ENCODE measurements at places on chromosomes 3 and 15.
A peak's percentile ranks its signal among the peaks of the same experiment; 100 is the strongest.

GRCh38 chr15:42494998-42495360 is 455 bp upstream of the SNAP23 start:
- peak; percentile 84 for DNase-seq

- DNase-seq, result no peak
These were observed 38.6 kb downstream of the SUCNR1 start for GRCh38 chr3:151912028-151912427.

DNA sequence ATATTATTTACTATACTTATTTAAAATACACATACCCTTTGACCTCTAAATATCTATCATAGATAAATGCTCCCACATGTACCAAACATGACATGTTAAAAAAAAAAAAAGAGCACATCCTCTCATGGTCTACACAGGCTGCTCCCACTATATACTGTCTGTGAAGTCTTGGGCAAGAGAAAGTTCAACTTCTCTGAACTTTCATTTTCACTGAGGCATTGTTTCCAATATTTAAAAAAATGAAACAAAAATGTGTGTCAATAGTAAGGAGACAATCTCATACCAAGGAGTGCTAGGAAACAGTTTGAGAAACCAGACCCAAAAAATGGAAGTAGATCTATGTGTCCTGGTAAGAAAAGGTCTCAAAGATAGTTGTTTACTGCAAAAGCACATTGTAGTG is 29.3 kb downstream of the SLC4A7 start:
- peak; percentile 57 for DNase-seq

GRCh38 chr15:46278062-46278461 is 643.2 kb downstream of the SQOR start:
- no peak for DNase-seq

- DNase-seq, result no peak
These were observed 20.2 kb downstream of the INSYN1 start for GRCh38 chr15:73732930-73733329.

- no peak for DNase-seq
These were observed 1.0 kb upstream of the CD200R1L start for GRCh38 chr3:112847692-112848091.

GRCh38 chr3:131072845-131073244 is 46.2 kb downstream of the NEK11 start:
- peak; percentile 32 for DNase-seq

DNA sequence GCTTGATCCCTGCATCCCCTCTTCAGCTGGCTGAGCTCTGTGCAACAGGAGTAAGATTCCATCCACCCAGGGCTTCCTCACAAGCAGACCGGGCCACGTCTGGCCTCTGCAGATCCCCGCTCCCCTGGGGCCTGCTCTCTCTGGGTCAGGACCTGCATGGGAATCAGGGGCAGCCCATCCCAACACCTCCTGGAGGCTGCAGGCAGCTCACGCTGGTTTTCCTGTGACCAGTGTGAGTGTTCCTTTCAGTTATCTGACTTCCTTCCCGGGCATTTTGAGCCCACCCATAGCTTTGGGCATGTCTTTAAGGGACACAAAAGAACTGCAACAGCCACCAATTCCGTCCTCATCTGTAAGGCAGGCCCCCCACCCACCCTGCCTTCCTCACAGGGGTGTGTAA is 16.3 kb downstream of the NUP210 start:
- no peak for DNase-seq

GRCh38 chr15:81752546-81752942 is 293.3 kb downstream of the MEX3B start:
- DNase-seq, result no peak

DNA sequence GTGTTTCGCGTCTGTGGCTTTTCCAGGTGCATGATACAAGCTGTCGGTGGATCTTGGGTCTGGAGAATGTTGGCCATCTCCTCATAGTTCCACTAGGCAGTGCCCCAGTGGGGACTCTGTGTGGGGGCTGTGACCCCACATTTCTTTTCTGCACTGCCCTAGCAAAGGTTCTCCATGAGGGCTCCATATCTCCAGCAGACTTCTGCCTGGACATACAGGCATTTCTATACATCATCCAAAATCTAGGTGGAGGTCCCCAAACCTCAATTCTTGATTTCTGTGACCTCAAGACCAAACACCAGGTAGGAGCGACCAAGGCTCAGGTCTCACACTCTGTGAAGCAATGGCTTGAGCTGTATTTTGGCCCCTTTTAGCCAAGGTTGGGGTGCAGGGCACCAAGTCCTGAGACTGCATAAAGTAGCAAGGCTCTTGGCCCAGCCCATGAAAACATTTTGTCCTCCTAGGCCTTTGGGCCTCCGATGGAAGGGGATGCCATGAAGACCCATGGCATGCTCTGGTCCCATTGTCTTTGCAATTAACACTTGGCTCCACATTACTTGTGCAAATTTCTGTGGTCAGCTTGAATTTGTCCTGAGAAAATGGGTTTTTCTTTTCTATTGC is 615.3 kb downstream of the ZBBX start:
- DNase-seq, result no peak

DNA sequence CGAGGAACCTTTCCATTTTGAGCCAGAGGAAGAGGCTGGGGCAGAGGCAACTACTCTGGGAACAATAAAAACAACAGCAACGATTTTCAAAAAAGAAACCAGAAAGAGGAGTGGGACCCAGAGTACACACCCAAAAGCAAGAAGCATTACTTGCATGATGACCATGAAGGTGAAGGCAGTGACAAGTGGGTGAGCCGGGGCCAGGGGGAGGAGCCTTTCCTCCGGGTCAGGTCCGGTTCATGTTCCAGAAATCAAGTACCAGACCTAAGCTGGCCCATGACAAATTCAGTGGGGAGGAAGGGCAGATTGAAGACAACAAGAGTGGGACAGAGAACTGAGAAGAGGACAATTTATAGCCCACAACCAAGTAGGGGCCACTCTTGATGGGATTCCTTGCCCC is 77.2 kb upstream of the STT3B start:
- DNase-seq, result no peak

GRCh38 chr3:50817756-50818529 is 143.2 kb downstream of the DOCK3 start:
- DNase-seq, result no peak

GRCh38 chr3:33115024-33115768 is 1.4 kb downstream of the CRTAP start:
- DNase-seq, result peak; percentile 96

DNA sequence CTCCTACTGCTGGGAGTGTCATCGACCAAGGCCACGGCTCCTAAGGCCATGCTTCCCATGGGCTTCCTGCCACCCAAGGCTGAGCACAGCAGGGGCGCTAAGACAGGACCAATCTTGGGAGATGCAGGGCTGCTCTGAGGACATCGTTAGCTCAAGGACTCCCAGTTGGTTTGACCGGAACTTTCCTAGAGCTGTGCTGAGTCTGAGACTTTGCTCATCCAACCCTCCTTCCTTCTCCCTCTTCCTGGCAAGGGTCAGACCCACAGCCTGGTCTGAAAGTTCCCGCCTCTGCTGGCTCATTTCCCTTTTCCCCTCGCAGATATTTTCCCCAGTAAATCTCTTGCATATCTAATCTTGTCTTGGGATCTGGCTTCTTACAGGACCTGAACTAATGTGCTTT is 57.2 kb downstream of the EPHB3 start:
- no peak for DNase-seq

- DNase-seq, result no peak
These were observed 3.4 kb downstream of the SLC25A26 start for GRCh38 chr3:66224220-66224619.

GRCh38 chr3:78895528-78895927 is 872.3 kb downstream of the ROBO1 start:
- DNase-seq, result no peak

GRCh38 chr3:40997711-40998519 is 201.4 kb upstream of the CTNNB1 start:
- no peak for DNase-seq

DNA sequence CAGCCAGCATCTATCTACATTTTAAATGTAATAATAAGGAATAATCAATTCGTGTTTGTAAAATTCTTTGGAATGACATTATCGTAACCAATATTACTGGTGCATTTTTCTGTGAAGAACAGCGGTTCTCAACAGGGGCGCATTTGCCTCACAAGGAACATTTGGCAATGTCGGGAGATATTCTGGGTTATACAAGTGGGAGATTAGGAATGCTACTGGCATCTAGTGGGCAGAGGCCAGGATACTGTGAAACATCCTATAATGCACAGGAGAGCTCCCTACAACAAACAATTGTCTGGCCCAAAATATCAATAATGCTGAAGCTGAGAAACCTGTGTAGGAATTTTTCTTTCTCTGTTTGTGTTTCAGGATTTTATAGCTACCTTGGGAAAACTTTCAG is 25.0 kb downstream of the ACP3 start:
- DNase-seq, result peak; percentile 25

GRCh38 chr3:121601212-121601812 is 8.1 kb downstream of the FBXO40 start:
- DNase-seq, result no peak

DNA sequence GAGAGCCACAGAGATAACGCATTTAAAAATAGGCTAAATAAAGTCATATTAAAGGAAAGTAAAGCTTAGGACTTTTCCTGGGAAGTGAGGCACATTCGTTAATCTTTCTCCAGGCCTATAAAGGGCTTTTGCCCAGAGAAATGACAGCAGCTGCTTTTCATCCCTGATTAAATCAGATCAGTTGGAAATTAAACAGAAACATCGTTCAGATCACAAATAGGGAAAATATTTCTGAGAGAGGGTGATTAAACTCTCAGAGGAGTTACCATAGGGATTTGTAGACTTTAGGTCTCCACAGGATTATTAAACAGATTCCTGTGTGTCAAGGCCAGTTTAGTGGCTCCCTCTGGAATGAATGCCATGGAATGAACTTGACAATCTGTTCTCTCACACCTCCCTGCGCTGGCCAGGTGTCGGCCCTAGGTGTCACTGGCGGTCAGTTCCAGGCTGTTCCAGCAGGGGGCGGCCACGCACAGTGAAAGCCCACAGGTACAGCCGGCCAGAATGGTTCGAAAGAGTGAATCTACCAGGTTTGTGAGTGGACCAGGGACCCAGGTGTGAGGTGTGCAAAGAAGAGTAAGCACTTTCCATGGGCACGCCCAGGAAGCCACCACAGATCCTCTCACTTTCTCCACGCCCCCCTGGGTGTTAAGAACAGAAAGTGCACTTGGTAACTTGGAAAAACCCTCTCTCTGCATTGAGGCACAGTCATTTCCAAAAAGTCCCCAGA is 253.0 kb upstream of the RASGRP1 start:
- DNase-seq, result peak; percentile 65
